ENCODE measurements at places on chromosomes 6 and 20.
A peak's percentile ranks its signal among the peaks of the same experiment; 100 is the strongest.

GRCh38 chr20:37972256-37973058 lies 60.8 kb downstream of the TTI1 start:
- no peak for DNase-seq

- DNase-seq: peak; percentile 40
Measured at GRCh38 chr6:88238065-88238464, 71.9 kb upstream of the CNR1 start.

DNA sequence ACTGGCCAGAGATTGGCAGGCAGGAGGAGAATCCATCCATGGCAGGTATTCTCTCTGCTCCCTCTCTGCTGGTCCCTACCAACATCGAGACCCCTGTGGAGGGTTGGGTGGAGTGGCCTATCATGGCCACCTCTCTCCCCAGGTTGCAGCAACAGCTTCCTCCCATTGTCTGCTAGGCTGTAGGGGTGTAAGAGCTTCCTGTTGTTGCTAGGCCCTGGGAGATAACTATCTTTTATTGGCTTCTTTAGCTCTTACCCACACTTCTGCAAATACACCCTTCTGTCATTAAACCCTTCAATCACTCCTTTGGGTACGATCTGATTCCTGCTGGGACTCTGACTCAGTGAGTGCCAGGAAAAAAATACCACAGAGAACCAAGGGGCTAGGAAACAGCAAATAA lies 66.6 kb upstream of the FAM184A start:
- DNase-seq: no peak

DNA sequence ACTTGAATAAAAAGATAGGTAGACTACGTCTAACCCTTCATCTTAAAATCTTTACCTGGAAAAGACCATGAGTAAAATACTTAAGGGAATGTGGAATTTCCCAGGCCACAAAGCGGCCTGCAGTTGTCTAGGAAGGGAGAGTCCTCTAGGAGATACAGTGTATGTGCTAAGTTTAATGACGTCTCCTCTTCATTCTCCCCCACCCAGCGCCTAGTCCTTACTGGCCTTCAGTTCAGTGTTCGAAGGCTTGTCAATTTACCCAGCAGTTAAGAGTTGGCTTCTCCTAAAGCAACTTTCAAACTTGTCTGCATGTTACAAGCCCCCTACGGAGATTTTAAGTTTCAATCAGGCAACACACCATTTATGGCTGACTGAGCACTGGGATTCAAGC lies 35.2 kb downstream of the HFE start:
- no peak for DNase-seq

DNA sequence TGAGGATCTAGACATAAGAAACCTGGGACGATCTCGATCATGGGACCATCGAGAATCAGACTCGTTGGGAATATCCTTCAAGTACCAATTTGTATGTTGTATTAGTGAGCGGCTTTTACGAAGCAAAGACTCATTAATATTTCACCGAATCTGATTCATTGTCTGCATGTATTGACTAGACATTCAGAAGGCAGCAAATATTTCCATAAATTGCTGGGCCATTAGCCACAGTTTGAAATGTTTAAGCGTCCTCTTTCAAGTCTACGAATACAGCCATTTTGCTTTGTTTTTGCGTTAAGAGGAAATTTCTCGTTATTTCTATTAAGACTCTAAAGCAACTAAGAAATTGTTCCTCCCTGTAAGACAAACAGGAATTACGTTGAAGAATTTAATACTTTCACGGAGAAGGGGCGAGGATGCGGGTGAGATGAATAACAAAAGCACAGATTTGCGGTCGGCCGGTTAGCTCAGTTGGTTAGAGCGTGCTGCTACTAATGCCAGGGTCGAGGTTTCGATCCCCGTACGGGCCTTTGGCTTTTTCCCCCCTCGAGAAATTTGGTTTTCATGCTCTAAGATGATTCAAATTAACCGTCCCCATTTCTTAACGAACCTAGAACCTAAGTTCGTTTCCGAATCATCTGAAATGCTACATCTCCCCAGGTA lies 18.5 kb downstream of the POM121L2 start:
- DNase-seq: no peak

DNA sequence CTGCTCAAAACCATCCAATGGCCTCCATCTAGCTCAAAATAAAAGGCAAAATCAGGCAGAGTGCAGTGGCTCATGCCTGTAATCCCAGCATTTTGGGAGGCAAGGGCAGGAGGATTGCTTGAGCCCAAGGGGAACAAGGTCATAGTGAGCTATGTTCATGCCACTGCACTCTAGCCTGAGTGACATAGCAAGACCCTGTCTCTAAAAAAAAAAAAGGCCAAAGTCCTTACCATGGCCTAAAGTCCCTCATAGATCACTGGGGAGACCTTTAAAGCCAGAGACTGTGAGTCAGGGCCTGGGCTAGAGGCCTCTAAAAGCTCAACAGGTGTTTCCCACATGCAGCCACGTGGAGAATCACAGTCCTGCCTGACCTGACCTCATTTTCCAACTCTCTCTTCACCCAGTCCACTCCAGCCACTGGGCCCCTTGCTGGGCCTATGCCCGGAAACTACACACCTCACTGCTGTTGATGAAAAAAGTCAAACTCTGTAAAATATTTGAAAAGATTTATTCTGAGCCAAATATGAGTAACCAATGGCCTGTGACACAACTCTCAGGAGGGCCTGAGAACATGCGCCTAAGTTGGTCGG lies 28.2 kb upstream of the TAB2 start:
- DNase-seq: no peak

GRCh38 chr20:23909390-23909789 lies 29.8 kb upstream of the CST5 start:
- no peak for DNase-seq

GRCh38 chr20:34042262-34042661 lies 48.6 kb downstream of the RALY start:
- no peak for DNase-seq

GRCh38 chr20:25045343-25045712 lies 12.6 kb downstream of the ACSS1 start:
- DNase-seq: no peak

GRCh38 chr6:34056305-34057108 lies 89.4 kb downstream of the GRM4 start:
- DNase-seq: no peak

DNA sequence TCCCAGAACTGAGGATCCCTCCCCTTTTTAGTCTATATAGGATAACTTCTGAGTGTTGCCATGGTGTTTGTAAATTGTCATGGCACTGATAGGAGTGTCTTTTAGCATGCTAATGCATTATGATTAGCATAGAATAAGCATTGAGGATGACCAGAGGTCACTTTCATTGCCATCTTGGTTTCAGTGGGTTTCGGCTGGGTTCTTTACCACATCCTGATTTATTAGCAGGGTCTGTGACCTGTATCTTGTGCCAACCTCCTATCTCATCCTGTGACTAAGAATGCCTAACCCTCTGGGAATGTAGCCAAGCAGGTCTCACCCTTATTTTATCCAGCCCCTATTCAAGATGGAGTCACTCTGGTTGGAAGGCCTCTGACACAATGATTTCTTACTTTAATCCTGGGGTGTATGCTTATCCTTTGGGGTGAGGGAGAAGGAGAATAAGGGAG lies 19.6 kb downstream of the WFDC2 start:
- DNase-seq: no peak

Data from MV-4-11 (cell line).